ENCODE measurements at places on chromosomes 16 and 17. TPM values are rescaled to one million over a fixed set of nuclear protein-coding genes. Genes with fewer than 3 reads are reported as not detected.
A peak's percentile ranks its signal among the peaks of the same experiment; 100 is the strongest.

ZNF200 gene
- total RNA-seq, result 12.0 TPM

ATAD5 gene
- 1.6 TPM for total RNA-seq

AANAT gene
- not detected for total RNA-seq

CCL8 gene
- 1.6 TPM for total RNA-seq

AURKB gene
- 2.2 TPM for total RNA-seq

DNA sequence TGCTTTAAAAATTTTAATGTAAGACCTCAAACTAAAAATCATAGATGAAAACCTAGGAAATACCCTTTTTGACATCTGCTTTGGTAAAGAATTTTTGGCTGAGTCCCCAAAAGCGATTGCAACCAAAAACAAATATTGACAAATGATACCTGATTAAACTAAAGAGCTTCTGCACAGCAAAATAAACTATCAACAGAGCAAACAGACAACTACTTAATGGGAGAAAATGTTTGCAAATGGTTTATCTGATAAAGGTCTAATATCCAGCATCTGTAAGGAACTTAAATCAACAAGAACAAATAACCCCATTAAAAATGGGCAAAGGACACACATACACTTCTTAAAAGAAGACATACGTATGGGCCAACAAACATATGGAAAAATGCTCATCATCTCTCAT is 242.5 kb downstream of the BCAS3 start:
- H3K4me3 ChIP-seq, result no peak overlapping the region
- H3K4me1 ChIP-seq, result no peaks in the 10 kb centered on the region
- no peak overlapping the region for H3K27ac ChIP-seq
- no peak for DNase-seq
- H3K27me3 ChIP-seq, result no peaks in the 10 kb centered on the region

- no peak for DNase-seq
- no peak overlapping the region for H3K27ac ChIP-seq
- H3K4me3 ChIP-seq, result no peak overlapping the region
- H3K4me1 ChIP-seq, result no peaks in the 10 kb centered on the region
- H3K27me3 ChIP-seq, result no peaks in the 10 kb centered on the region
Measured at GRCh38 chr17:9444687-9445086, 130.9 kb downstream of the STX8 start.

GRCh38 chr17:66469088-66469442 is 166.7 kb downstream of the PRKCA start:
- no peaks in the 10 kb centered on the region for H3K27me3 ChIP-seq
- no peak for DNase-seq

DNA sequence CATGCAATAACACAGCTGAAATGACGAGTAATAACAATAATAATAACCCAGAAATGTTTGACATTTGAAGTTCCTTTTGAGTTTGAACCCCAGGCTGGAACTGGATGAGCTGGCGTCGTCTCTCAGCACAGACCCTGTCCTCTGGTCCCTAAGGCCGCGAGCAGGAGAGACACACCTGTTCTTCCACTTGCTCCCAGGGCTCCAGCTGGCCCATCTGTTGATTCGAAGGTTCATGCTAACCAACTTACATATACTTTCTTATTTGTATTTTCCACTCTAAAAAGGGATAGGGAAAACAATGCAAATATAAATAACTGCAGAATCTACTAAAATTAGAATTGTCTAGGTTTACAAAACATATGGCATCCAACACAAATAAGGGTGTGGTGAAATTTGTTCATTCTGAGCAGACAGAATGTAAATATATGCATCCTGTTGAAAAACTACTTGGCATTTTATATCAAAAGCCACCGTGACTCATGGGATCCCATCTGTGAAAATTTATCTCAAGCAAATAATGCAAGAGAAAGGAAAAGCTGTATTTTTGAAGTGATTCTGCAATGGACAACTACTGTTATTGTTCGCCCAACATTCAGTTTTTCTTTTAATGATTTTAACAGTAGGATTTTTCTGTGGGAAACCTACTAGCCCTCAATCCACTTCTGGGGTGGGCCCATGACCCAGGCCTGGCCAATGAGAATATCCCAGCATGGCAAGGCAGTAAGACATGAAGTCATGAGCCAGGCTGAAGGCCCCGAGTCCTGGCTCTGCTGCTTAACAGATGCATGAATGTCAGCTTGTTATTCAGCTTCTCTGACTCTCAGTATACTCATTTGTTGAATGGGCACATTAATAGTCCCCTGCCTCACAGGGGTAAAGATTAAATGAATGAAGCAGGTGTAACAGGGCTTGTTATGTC is 13.2 kb upstream of the RGS9 start:
- peaks cover 15% of the 10 kb centered on the region for H3K4me1 ChIP-seq
- peak overlapping the region; percentile 67 for H3K4me3 ChIP-seq
- no peaks in the 10 kb centered on the region for H3K36me3 ChIP-seq
- no peaks in the 10 kb centered on the region for H3K27me3 ChIP-seq

DNA sequence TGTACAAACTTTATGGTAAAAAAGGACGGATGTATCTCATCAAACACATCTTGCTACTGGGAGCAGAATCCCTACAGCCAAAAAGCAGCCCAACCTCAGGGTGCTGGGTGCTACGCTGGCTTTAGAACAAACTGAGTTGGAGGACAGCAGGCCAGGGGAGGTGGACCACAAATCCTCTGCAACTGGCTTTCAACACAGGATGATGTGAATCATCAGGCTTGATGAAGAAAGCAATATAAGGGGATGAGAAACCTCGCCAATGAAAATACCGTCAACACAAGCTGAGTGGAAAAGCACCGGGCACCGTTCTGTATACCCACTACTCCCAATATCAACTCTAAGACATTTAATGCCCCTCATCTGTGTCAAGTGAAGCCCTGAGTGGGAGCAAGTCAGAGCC is 14.3 kb downstream of the HBQ1 start:
- H3K36me3 ChIP-seq, result peaks cover 100% of the 10 kb centered on the region
- H3K4me3 ChIP-seq, result no peak overlapping the region
- no peak overlapping the region for H3K27ac ChIP-seq
- no peaks in the 10 kb centered on the region for H3K27me3 ChIP-seq
- H3K4me1 ChIP-seq, result no peaks in the 10 kb centered on the region
- DNase-seq, result no peak

GRCh38 chr17:19461116-19461515 is 50.1 kb downstream of the RNF112 start:
- no peak for DNase-seq
- H3K4me3 ChIP-seq, result no peak overlapping the region
- no peaks in the 10 kb centered on the region for H3K36me3 ChIP-seq
- H3K4me1 ChIP-seq, result peaks cover 33% of the 10 kb centered on the region
- H3K27ac ChIP-seq, result no peak overlapping the region

GRCh38 chr16:4306470-4307214 is 9.2 kb upstream of the GLIS2 start:
- H3K27me3 ChIP-seq, result no peaks in the 10 kb centered on the region
- no peaks in the 10 kb centered on the region for H3K36me3 ChIP-seq
- no peak for DNase-seq
- H3K27ac ChIP-seq, result peak overlapping the region; percentile 92
- H3K4me3 ChIP-seq, result peak overlapping the region; percentile 62

- no peaks in the 10 kb centered on the region for H3K4me1 ChIP-seq
- no peaks in the 10 kb centered on the region for H3K27me3 ChIP-seq
- no peak overlapping the region for H3K27ac ChIP-seq
- no peak overlapping the region for H3K4me3 ChIP-seq
- peaks cover 3% of the 10 kb centered on the region for H3K36me3 ChIP-seq
Measured at GRCh38 chr17:72813481-72813880, 279.0 kb downstream of the SLC39A11 start.

DNA sequence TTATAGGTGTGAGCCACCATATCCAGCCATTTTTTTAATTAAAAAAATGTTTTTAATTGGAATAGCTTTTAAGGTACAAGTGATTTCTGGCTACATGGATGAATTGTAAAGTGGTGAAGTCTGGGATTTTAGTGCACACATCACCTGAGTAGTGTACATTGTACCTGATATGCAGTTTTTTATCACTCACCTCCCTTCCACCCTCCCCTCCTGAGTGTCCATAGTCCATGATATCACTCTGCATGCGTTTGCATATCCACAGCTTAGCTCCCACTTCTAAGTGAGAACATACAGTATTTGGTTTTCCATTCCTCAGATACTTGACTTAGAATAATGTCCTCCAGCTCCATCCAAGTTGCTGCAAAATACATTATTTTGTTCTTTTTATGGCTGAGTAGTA is 13.4 kb upstream of the CRYBA1 start:
- DNase-seq, result no peak
- H3K27me3 ChIP-seq, result no peaks in the 10 kb centered on the region
- H3K4me1 ChIP-seq, result no peaks in the 10 kb centered on the region
- H3K36me3 ChIP-seq, result no peaks in the 10 kb centered on the region
- H3K4me3 ChIP-seq, result no peak overlapping the region

GRCh38 chr17:77572065-77572601 is 386.4 kb upstream of the TNRC6C start:
- H3K27ac ChIP-seq, result no peak overlapping the region
- H3K4me3 ChIP-seq, result no peak overlapping the region
- H3K36me3 ChIP-seq, result no peaks in the 10 kb centered on the region

- H3K36me3 ChIP-seq, result no peaks in the 10 kb centered on the region
- H3K27me3 ChIP-seq, result no peaks in the 10 kb centered on the region
- no peak for DNase-seq
- peaks cover 12% of the 10 kb centered on the region for H3K4me1 ChIP-seq
Measured at GRCh38 chr17:66549731-66550207, 247.4 kb downstream of the PRKCA start.

DNA sequence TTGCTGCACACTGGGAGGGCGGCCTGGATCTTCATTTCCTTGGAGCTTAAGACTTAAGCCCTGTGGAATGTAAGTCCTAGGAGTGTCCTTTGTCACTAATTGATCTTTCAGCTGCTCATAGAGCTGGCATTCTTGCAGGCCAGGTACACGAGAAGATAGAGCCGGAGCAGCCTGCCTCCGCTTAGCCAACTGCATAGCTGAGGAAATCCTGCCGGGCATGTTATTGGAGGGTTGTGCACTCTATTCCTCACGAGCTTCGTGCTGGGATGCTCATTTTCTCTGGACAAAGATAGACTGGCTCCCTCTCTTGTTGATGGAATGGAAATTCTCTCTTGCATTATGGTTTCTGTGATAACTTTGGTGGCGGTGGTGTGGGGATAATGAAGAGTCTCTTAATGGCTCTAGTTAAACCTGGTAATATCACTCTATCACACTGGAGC is 76.9 kb downstream of the RPA1 start:
- no peak overlapping the region for H3K4me3 ChIP-seq
- peaks cover 10% of the 10 kb centered on the region for H3K4me1 ChIP-seq
- H3K36me3 ChIP-seq, result no peaks in the 10 kb centered on the region
- no peak for DNase-seq
- no peak overlapping the region for H3K27ac ChIP-seq

DNA sequence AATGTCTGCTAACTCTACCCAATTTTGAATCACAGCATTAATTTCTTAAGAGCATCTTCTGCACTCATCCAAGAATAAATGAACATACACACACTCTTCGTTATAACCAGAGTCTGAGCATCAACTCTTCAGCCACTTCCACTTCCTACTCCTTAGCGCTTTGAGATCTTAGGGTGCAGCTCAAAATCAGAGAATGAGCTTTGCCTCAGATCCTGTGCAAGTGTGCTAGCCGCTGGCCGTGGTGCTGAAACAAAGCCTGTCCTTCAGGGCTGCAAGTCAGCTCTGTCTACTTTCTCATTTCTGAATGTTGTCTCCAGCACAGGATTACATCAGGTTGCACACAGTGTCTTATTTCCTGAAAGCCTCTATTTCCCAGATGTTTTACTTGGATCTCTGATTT is 165.4 kb downstream of the AIPL1 start:
- H3K4me1 ChIP-seq, result no peaks in the 10 kb centered on the region
- H3K36me3 ChIP-seq, result no peaks in the 10 kb centered on the region
- no peak overlapping the region for H3K4me3 ChIP-seq
- H3K27me3 ChIP-seq, result no peaks in the 10 kb centered on the region
- H3K27ac ChIP-seq, result no peak overlapping the region

DNA sequence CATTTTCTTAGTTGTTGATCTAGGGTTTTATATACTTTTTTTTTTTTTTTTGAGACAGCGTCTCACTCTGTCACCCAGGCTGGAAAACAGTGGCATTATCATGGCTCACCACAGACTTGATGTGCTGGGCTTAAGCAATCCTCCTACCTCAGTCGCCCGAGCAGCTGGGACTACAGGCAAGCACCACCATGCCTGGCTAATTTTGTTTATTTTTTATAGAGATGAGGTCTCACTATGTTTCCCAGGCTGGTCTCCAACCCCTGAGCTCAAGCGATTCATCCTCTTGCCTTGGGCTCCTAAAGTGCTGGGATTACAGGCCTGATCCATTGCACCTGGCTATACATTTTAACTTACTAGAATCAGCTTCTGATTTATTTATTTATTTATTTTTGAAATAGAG is 34.2 kb upstream of the ATP2A3 start:
- no peak overlapping the region for H3K4me3 ChIP-seq
- H3K27ac ChIP-seq, result no peak overlapping the region
- DNase-seq, result no peak

- peaks cover 7% of the 10 kb centered on the region for H3K4me1 ChIP-seq
- H3K27ac ChIP-seq, result no peak overlapping the region
- no peak overlapping the region for H3K4me3 ChIP-seq
- peaks cover 10% of the 10 kb centered on the region for H3K36me3 ChIP-seq
Measured at GRCh38 chr16:58727796-58728568, 6.1 kb downstream of the GOT2 start.

DNA sequence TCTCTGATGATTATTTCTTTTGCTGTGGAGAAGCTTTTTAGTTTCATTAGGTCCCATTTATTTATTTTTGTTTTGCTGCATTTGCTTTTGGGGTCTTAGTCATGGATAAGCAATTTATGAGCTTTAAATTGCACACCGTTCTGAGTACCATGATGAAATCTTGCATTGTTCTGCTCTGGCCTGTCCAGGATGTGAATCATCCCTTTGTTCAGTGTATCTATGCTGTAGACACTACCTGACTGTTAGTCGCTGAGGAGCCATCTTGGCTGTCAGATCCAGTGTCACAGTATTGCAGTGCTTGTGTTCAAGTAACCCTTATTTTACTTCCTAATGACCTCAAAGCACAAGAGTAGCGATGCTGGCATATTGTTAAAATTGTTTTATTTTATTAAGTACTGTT is 218.0 kb upstream of the CNTNAP4 start:
- H3K36me3 ChIP-seq, result no peaks in the 10 kb centered on the region
- no peaks in the 10 kb centered on the region for H3K4me1 ChIP-seq
- H3K4me3 ChIP-seq, result no peak overlapping the region
- H3K27ac ChIP-seq, result no peak overlapping the region

DNA sequence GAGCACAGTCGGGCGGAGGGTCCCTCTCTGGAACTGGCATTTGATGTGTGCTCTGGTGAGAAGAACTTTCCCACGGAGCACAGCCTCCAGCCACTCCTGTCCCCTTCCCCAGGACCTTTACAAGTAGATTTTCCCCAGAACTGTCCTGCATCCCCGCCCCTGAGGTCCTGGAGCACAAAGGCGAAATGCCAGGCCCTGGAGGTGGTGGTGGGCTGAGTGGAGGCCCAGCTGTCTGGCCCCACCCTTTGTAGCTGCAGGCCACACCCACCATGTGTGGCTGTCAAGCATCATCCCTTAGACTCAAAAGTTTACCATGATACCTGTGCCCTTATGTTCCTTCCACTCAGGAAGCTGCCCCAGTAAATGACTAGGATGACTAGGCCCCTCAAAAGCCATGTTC is 37.7 kb downstream of the PLD6 start:
- no peak overlapping the region for H3K27ac ChIP-seq
- no peak for DNase-seq
- no peak overlapping the region for H3K4me3 ChIP-seq
- no peaks in the 10 kb centered on the region for H3K27me3 ChIP-seq
- H3K36me3 ChIP-seq, result peaks cover 96% of the 10 kb centered on the region
- H3K4me1 ChIP-seq, result peaks cover 26% of the 10 kb centered on the region

- no peak overlapping the region for H3K27ac ChIP-seq
- no peak overlapping the region for H3K4me3 ChIP-seq
- no peaks in the 10 kb centered on the region for H3K4me1 ChIP-seq
Measured at GRCh38 chr17:39794249-39794970, 56.7 kb downstream of the GRB7 start.
